Body of pancreas (tissue), 4 donors: ENCODE measurements at places on chromosomes 16 and 17. TPM values are rescaled to one million over a fixed set of nuclear protein-coding genes. Genes with fewer than 3 reads are reported as not detected.

CBX2 gene
- total RNA-seq: 1.6 TPM

ITGA2B gene
- total RNA-seq: 1.8 TPM

DNA sequence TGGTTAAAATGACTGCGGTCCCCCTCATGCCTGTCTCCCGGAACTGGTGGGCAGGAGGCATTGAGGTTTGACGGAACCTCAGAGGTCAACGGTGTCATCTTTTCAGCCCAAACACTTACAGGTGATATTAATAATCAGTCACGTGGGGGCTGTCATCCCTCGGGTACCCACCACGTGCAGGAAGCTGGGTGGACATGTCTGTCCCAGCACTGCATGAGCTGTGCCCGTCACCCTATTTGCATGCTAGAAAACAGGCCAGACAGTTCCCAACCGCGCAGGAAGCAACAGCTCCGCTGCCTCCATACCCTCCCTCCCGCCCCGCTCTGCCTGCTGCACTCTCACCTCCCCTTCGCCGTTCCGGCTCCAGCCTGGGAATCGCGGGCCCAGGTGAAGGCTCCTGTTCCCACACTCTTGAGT is 1.4 kb downstream of the SYNGR3 start:
- no peak for DNase-seq

NPW gene
- total RNA-seq: not detected

- no peak for DNase-seq
Measured at GRCh38 chr17:39161962-39162361, 4.0 kb downstream of the ARL5C start.

GUCY2D gene
- total RNA-seq: not detected

GRCh38 chr17:50375858-50376538 is 3.0 kb downstream of the EME1 start:
- no peak for DNase-seq

TP53TG3C gene
- not detected for total RNA-seq

EPN2 gene
- 46.5 TPM for total RNA-seq

DNA sequence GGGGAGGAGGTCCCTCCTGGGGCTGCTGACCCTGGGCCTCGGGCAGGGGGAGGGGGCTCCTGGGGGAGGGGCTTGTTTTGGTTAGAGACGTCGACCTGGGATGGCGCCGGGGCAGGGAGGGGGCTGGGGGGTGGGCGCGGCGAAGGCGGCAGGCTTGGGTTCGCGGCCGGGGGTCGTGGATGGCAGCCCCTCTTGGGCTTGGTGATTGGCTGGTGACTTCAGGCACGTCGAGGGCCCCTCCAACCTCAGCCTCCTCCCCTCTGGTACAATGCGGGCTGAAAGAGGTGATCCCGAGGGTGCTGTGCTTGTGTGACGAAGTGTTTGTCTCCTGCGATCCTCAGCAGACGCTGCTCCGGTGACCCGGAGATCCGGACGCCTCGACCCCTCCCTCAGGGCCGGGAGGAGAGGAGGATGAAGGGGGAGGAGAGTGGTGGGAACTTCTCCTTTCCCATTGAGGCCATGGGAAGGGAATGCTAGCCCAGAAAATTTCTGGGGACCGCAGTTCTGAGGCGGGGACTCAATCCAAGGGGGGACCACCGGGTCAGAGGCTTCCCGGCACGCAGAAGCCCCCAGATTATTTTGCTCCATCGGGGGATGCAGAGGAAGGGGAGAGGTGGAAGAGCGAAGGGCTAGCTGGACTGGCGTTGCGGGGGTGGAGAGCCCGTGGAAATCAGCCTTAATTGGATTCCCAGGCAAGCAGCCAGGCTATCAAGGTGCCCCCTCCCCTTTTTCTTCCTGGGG is 43.9 kb downstream of the RAI1 start:
- no peak for DNase-seq

DNA sequence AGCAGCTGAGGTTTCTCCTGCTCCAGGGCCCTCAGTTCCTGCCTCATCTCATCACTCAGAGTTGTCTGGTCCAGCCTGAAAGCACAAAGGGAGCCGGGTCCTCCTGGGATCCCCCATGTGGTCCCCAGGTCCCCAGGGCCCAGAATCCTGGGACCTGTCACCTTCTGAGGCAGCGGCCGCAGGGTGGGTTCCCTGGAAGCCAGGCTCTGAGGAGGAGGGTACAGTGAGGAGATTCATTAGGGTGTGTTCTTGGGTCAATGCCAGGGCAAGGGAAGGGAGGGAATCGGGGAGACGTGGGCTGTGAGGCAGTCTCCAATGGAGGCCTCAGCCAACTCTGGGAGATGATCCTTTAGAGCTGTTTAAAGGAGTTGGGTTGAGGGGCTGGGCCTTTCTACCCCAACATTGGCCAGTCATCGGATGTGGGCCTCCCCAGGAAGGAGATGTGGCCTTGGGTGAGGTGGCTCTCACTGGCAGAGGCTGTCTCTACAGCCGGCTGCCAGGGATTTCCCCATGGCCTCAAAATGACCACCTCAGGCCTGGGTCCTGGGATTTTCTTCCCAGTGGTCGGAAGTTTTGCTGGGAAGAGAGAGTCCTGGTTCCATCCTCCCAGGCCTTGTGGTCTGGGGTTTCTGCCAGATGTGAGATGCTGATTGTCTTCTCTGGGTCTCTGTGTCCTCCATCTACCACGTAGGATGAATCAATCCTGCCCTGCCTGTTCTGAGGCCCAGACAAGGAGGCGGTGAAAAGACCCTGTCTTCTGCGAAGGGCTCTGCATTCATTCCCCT is 47.3 kb downstream of the NLRP1 start:
- no peak for DNase-seq

GRCh38 chr16:52364500-52364899 is 182.4 kb downstream of the TOX3 start:
- DNase-seq: no peak

SLC16A6 gene
- not detected for total RNA-seq

PPY gene
- total RNA-seq: 51.6 TPM

- DNase-seq: no peak
Measured at GRCh38 chr16:13883276-13883675, 36.7 kb upstream of the ERCC4 start.

IRF8 gene
- total RNA-seq: 6.2 TPM

- DNase-seq: no peak
Measured at GRCh38 chr17:55427587-55427882, 5.9 kb upstream of the MMD start.

DNA sequence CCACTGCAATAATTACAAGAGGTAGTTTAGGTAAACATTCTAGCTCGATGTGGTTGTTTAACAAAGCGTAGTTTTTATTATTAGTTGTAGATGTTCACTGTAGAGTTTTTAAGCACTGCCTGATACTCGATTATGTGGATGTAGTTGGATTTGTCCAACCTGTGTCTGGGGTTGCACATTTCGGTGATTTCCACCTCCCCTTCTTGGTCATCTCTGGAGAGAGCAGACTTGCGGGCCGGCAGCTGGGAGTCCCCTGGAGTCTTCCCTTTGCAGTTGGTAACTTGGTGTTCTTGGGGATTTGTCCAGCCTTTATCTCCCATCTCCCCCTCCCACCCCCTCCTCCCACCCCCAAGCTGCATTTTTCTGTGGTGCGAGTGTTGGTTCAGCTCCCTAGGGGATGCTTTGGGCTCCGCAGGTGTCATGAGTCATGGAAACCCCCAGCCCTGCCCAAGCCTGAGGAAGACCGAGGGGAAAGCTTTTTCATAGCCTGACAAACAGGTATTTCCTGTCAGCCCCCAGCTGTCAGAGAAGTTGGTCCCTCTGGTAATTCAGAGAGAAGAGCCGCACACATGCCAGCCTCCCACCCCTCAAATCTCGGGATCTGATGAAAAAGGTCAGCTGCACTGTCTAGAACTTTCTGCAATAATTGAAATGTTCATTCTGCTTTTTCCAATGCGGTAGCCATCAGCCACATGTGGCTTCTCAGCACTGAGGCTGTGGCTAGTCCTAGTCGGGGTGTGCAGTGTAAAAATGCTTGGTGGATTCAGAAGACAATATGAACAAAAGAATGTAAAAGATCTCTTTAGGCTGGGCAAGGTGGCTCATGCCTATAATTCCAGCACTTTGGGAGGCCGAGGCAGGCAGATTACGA is 50.3 kb downstream of the KSR1 start:
- no peak for DNase-seq

GRCh38 chr17:30346221-30346795 is 12.5 kb upstream of the TMIGD1 start:
- DNase-seq: no peak

DNA sequence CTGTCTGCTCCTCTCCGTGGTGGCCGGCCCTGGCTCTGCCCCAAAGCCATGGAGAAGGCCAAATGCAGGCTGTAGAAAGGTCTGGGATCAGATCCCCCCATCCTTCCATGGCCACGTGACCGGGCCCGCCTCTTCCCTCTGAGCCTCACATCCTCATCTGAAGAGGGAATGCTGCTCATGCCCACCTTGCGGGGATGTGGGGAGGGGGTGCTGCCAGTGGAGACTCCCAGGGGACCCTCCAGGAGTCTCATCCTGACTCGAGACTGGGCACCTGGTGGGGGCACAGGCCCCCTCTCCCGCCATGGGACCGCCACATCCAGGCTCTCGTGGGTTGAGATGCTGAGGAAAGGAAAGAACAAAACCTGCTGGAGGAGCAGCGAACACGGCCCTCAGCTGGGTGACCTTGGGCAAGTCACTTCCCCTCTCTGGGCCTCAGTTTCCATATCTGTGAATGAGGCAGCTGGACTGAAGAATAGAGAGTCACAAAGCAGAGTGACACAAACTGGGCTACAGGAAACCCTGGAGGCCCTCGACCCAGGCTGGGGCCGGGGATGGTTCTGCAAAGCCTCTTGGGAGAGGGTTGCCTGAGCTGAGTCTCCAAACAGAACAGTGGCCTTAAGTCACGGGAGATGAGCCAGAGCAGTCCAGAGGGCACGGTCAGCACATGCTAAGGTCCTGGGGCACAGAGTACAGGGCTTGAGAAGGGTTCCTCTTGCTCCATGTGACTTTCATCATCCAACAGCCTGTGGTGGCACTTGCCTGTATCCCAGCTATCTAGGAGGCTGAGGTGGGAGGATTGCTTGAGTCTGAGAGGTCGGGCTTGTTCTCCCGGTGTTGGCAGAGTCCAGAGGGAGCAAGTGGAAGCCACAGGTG is 30.1 kb downstream of the SOCS1 start:
- no peak for DNase-seq

- no peak for DNase-seq
Measured at GRCh38 chr16:9148374-9149015, 57.1 kb downstream of the HAPSTR1 start.

DNA sequence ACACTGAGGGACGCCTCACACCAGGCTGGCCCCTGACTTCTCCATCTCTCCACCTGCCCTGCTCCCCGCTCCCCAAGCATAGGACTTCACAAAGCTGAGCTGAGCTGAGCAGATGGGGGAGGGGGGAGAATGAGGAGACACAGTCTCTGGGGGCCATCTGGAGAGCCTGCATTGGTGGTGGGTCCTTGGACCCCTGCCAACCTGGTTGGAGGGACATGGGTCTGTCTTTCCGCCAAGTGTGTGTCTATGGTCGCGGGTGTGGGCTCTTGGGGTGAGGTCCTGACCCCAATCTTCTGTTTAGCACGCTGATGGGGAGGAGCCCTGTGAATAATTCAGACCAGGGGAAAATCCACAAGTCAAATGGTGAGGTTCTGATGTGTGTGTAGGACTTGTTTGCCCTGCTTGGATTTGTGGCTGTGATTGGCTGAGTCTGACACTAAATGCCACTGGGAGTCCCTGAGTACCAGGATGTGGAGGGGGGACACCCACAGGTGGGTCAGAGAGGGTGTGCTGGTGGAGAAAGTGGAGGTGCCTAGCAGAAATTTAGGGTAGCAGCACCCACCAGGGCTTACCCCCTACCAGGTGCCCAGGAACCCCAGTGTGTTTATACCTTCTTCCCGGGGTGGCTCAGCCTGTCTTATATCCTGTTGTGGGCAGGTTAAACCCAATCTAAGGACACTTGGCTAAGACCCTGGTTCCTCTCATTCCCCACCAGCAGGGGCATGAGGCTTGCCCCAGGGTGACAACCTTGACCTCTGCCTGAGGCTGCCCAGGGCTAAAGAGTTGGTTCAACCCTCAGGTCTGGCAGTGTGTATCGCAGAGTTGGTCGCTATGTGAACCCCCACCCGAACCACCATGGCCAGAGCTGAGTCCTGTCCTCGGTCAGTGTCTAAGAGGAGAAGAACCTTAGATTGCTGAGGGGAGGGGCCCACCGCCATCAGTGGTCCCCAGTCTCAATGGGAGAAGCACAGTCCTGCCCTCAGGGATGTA is 2.1 kb downstream of the FMNL1 start:
- DNase-seq: no peak

DNA sequence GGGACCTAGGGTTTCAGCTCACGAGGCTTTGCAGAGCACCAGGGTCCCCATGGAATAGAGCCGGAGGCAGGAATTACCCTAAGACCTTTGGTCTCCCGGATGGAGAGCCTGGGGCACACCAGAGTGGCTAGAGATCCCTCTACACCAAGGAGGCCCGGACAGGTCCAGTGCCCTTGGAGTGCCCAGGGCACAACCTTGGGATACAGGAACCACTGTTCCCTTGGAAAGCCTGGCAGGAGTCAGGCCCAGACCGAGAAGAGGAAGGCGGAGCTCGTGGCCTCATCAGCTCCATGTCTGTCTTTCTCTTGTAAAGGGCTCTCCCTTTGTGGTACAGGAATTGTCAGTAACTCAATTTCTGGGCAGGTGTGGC is 3.8 kb upstream of the DBNDD1 start:
- no peak for DNase-seq

- DNase-seq: peak; percentile 84
Measured at GRCh38 chr17:81254955-81255717, 16.0 kb downstream of the NDUFAF8 start.

GRCh38 chr17:8117980-8118768 is at the start of gene ALOXE3:
ALOXE3 (minus strand) TSS chr17:8118514; CDS start chr17:8117990, 524 bp downstream.
- no peak for DNase-seq

SSH2 gene
- 8.2 TPM for total RNA-seq

DNA sequence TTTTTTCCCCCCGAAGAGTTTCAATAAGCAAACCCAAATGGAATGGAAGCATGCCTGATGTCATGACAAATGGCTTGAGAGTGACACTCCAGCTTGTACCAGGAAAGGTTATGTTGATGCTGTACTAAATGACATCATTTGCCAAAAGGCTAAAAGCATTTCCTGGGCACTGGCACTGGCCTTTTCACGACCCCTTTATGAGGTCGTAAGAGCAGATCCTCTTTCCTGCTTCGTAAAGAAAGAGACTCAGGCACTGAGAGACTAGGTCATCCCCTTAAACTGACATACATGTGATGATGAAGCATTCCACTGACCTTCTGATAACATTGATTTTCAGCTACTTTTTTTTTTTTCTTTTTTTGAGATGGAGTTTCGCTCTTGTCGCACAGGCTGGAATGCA is 30.5 kb downstream of the CEP295NL start:
- DNase-seq: no peak

CCL23 gene
- not detected for total RNA-seq

GRCh38 chr17:61394630-61395408 is 4.8 kb upstream of the TBX2 start:
- DNase-seq: no peak

- no peak for DNase-seq
Measured at GRCh38 chr16:58462997-58463941, 36.7 kb upstream of the NDRG4 start.
